Kidney glomerular epithelial cell (primary cell): ENCODE measurements at places on chromosomes 2 and 18.

- peak; percentile 22 for DNase-seq
Observed at GRCh38 chr2:230060672-230061293, 7.9 kb downstream of the SLC16A14 start.

GRCh38 chr2:162704496-162704895 is 134.1 kb downstream of the KCNH7 start:
- DNase-seq = no peak

DNA sequence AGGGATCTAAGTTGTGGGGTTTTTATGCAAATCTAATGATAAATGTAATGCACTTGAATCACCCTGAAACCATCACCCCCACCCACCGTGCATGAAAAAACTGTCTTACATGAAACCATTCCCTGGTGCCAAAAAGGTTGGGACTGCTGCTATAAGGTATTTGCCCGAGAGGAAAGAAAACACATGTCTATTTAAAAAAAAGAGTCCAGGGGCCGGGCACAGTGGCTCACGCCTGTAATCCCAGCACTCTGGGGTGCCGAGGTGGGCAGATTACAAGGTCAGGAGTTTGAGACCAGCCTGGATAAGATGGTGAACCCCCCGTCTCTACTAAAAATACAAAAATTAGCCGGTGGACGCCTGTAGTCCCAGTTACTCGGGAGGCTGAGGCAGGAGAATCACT is 1372.8 kb upstream of the CDH2 start:
- DNase-seq = no peak

GRCh38 chr2:150480241-150480640 is 7.2 kb downstream of the RND3 start:
- peak; percentile 39 for DNase-seq

DNA sequence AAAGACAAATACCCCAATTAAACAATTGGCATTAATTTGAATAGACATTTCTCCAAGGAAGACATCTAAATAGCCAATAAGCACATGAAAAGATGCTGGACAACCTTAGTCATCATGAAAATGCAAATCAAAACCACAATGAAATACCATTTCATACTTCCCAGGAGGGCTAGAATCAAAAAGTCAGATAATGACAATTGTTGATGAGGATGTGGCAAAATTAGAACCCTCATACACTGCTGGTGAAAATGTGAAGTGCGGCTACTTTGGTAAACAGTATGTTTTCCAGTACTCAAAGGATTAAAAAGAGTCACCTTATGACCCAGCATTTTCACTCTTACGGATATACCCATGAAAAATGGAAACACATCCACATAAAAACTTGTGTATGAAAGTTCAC is 91.6 kb downstream of the FIGN start:
- DNase-seq = no peak

- DNase-seq = peak; percentile 38
Observed at GRCh38 chr2:152386266-152386665, 51.3 kb downstream of the FMNL2 start.

DNA sequence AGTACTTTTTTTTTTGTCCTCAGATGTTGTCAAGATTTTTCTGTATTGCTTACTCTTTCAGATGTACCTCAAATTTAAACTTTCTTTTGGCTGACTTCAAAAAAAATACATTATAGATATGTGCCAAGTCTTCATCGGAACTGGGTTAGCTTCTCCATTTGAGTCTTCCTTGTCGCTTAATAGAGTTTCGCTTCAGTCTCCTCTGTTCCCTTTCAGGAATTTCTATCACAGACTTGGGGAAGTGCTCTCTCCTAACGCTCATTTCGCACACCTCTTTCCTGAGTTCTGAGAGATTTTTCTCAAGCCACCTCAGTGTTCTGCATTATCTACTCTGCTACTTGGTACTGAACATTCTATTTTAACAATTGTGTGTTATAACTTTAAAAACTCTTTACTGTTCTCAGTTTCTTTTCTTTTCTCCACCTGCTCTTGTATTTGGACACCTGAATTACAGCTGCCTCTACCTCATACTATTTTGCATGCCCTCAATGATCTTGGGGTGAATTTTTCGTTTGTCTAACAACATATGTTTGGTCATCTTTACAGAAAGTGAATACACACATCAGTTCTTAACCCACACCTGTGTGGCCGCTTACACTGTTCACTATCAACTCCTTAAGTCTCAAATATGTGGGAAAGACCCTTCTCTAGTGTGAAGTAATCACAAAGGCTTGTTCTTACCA is 16.5 kb downstream of the PTPN2 start:
- no peak for DNase-seq

- no peak for DNase-seq
Observed at GRCh38 chr2:138956116-138956515, 175.9 kb upstream of the NXPH2 start.

DNA sequence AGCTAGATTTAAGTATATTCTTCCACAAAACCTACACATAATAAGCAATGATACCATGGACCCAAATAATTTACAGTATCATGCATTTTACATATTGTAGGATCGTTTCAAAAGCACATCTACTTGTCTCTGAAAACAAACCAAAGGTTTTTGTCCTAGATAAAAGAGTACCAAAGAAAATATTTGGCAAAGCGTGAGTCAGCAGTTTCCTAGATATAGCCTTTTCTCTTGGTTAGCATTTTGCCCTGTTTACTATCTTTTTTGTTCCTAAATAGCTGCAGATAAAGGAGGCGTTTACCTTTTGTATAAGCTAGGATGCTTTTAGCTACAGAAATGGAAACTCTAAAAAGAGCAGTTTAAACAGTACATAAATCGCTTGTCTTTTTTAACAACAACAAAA is 305.8 kb upstream of the GULP1 start:
- DNase-seq = no peak

DNA sequence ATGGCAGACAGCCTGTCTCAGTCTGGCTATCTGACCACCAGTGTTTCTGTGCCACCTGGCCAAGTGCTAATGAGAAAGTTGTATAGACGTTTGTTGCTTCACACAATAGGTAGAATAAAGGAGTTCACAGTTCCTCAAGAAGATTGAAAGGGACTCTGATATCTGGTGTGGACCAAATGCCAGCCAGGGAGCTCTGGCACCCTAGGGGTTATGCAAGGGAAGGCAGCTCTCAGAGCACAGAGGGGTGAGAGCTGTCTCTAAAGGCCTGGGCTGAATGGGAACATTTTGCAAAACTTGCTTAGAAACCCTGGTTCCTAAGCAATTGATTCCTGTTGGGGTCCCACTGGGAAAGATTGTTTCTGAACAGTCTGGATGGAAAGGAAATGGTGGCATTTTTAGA is 553.8 kb downstream of the EPHA4 start:
- DNase-seq = no peak

GRCh38 chr18:38747153-38747552 is 1181.6 kb upstream of the CELF4 start:
- no peak for DNase-seq

DNA sequence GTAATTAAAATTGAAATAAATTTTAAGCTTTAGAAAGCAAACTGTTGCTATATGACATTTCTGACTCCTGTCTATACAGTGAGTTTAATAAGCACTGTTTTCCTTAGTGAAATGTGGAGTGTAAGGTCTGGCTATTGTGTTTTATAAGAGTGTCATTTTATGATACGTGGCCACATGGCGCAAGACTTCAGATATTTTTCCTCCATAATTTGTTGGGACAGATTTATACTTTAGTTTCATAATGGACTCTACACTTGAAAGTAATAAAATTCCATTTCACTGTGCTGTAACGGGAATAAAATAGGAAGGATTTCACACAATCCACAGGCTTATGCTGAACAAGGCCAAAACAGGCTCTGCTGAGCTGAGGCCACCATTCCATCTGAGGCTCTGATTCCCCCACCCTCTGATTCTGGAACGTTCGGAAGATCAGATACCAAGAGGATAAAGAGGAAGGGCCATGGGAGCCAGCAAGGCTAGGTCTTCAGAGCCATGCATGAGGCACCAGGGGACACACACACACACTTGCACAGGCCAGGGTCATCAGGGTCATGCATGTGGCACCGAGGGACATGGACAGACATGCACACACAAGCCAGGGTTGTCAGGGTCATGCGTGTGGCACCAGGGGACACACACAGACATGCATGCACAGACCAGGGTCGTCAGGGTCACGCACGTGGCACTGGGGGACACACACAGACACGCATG is 35.6 kb downstream of the HDAC4 start:
- DNase-seq = no peak

DNA sequence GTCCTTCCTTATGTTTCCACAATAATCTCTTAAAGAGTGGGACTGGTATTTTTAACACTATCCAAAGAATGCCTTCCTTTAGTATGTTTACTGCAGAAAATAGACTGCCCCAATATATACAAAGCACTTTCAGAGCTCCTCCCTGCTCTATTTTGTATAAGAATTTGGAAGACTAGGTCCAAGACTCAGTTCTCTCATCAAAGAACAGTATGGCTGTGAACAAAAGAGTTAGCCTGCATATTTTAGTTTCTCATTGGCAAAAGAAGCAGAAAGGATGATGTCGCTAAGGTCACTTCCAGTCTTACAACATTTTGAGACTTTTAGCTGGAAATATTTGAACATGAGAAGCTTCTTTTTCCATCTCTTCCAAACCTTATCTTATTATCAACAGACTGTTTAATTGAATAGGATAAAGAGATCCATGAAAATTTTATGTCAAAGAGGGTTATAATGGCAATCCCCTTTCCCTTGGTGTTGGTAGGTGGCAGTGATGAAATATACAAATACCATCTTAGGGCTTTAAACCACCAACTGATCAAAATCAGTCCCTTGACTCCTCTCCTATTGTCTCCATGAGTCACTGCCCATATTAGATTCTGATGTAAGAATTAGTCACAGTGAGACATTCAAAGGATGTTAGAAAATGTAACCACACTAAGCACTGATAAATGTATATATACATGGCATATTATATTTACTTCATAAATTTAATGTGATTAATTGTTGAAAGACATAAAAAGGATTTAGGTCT is 266.9 kb upstream of the DSEL start:
- DNase-seq = peak; percentile 78

DNA sequence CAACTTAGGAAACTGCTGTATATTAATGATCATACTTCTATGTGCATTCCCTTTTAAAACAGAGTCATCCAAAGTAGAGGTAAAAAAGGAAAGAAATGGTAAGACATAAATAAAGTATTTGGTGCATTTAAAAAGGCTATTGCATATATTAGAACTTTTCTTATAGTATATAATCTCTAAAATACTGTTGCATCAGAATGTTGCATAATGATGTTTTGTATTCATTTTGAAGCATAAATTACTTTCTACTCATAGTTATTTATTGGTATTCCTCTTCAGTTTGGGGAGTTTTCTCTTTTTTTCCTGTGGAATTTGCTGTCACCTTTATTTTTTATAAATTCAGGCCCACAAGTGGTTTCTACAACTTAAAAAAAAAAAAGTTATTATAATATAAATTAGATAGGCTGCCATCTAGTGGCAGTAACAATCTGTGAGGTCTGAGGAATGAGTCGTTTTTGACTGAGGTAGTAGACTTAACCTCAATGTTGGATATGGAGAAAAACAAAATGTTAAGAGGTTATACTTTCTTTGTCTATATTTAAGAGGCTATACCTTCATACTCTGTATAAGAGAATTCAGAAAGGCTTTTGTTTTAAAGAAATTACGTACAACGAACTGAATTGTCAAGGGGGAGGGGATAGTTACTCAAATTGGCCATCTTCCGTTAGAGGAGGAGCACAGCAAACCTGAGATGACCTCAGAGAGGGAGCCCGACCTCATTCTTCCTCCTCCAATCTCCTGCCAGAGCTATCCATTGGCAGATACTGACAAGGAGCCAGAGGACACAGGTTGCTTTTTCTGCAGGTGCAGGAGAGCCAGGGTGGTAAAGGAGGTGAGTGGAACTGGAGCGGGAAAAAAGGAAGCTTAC is 23.8 kb downstream of the ANKAR start:
- peak; percentile 51 for DNase-seq

GRCh38 chr2:15892151-15892880 is 48.0 kb upstream of the MYCN start:
- peak; percentile 20 for DNase-seq

DNA sequence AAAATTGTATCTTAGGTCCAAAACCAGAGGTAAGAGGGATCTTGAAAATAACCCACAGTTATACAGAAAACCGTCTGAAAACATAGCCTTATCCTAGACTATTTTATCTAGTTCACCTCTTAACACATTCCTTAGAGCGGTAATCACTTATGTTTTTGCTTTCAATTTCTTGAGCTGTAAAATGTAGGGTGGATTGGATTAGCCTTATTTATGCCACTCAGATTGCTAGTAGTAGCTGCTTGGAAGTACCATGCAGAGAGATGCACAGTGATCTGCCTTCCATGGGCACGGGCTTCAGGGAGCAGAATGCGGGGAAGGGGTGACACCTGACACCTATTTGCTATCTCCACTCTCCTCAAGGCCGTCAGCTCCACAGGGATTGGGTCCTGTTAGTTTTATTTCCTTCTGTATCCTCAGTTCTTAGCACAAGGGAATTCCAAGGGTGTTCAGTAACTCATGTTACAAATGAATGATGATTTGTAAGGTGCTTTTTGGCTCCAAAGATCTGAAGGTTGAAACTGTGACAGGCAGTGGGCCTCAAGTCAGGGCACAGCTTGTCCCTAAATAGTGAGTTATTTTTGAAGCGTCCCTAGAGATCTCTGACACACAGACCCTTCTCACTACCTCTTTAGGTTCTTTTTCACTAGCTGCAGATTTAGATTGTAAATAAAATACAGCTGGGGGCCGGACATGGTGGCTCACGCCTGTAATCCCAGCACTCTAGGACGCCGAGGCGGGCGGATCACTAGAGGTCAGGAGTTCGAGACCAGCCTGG is 64.0 kb upstream of the PMAIP1 start:
- DNase-seq = peak; percentile 7

- DNase-seq = no peak
Observed at GRCh38 chr2:234587341-234588053, 90.6 kb upstream of the ARL4C start.

DNA sequence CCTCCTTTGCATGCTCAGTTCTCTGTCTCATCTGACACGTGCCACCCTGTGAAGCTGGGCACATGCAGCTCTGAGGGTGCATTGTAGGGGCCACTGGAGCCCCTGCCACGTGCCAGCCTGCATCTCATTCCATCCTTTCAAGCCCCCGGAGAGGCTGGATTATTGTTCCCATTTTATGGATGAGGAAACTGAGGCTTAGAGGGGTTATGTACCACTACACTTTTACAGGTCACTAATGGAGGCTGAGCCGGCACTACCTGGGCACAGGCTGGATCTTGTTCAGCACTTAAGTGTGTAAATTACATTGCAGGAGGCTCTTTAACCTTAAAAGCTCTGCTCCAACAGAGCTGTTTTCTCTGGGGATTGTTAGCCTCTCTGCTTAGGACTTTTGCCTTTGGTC is 47.5 kb downstream of the KCNIP3 start:
- no peak for DNase-seq

- no peak for DNase-seq
Observed at GRCh38 chr18:24913507-24914170, 438.3 kb downstream of the ZNF521 start.

DNA sequence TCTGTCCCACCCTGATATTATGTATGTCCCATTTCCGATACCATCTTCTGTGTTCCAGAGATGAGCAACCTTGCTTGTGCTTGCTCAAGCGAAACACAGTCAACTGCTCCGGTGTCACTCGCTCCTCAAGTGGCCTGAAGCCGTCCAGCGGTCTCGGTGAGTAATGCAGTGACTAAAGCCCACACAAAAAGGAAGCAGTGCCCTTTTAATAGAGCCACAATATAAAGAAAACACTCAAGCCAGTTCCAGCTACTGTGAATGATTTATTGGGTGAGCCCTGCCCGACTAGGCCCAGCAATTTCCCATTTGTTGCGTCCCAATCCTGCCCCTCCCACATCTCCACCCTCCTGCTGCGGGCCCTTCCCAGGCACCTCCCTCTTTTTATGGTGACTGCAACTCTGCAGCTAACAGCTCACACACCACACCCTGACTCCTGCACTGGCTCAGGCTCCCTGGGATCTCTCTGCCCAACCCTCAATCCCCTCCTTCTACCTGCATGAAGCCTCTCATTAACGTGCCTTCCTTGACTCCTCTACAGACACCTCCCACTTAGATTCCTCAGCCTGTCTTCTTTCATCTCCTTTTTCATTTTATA is 44.2 kb upstream of the DSC1 start:
- peak; percentile 94 for DNase-seq
